Aorta (tissue), 5 donors: ENCODE measurements at places on chromosomes 11 and 22.
A peak's percentile ranks its signal among the peaks of the same experiment; 100 is the strongest.

DNA sequence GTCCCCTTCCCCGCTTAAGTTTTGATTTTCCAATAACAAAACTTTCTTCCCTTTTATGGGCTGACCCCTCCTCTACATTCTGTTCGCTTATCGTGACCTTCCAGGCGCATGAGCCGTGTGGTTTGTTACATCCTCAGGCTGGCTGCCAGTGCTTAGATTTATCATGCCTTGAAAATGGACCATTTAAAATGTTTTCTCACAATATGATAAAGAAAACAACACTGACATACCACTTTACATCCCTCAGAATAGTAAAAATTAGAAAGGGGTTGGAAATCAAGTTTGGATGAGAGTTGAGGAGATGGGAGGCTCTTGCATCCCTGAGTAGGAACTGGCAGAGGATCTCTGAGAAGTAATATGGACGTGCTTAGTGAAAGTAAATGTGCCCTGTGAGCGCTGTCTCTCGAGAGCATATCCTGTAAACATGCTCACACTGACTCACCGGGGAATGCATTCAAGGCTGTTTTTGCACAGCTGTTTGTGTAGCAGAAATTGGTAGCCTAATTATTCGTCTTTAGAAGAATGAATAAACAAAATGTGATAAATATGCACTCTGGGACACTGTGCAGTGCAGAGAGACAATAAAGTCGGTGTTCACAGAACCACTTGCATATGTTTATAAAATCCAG is 17.1 kb upstream of the TOLLIP start:
- H3K4me3 ChIP-seq, result no peak overlapping the region
- H3K27me3 ChIP-seq, result no peaks in the 10 kb centered on the region
- no peaks in the 10 kb centered on the region for H3K4me1 ChIP-seq
- H3K27ac ChIP-seq, result no peak overlapping the region

DNA sequence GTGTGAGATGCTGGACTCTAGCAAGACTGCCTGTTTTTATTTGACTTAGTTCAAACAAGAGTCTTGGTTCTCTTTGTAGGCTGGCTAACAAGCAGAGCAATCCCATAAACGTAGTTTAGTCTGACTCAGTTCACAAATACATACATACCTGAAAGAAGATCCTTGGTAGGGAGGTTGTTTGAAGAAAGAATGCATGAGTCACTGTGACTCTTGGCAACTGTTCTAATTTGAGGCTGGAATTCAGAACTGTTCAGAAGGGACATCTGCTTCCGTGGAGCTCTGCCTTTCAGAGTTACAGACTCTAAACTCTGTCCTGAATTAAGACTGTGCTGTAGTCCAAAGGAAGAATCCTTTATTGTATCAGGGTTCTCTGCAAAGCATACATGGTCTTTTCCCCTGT is 32.2 kb downstream of the C2CD3 start:
- DNase-seq, result no peak
- H3K36me3 ChIP-seq, result no peaks in the 10 kb centered on the region
- H3K4me3 ChIP-seq, result no peak overlapping the region
- H3K27me3 ChIP-seq, result no peaks in the 10 kb centered on the region
- no peaks in the 10 kb centered on the region for H3K4me1 ChIP-seq

GRCh38 chr11:109970516-109971183 is 122.5 kb upstream of the ZC3H12C start:
- no peaks in the 10 kb centered on the region for H3K36me3 ChIP-seq
- no peak overlapping the region for H3K4me3 ChIP-seq
- no peak for DNase-seq
- H3K4me1 ChIP-seq, result no peaks in the 10 kb centered on the region

- H3K4me3 ChIP-seq, result no peak overlapping the region
- DNase-seq, result no peak
- H3K27me3 ChIP-seq, result no peaks in the 10 kb centered on the region
- H3K27ac ChIP-seq, result no peak overlapping the region
- no peaks in the 10 kb centered on the region for H3K36me3 ChIP-seq
These were observed 25.0 kb upstream of the PRSS23 start for GRCh38 chr11:86775361-86775760.

DNA sequence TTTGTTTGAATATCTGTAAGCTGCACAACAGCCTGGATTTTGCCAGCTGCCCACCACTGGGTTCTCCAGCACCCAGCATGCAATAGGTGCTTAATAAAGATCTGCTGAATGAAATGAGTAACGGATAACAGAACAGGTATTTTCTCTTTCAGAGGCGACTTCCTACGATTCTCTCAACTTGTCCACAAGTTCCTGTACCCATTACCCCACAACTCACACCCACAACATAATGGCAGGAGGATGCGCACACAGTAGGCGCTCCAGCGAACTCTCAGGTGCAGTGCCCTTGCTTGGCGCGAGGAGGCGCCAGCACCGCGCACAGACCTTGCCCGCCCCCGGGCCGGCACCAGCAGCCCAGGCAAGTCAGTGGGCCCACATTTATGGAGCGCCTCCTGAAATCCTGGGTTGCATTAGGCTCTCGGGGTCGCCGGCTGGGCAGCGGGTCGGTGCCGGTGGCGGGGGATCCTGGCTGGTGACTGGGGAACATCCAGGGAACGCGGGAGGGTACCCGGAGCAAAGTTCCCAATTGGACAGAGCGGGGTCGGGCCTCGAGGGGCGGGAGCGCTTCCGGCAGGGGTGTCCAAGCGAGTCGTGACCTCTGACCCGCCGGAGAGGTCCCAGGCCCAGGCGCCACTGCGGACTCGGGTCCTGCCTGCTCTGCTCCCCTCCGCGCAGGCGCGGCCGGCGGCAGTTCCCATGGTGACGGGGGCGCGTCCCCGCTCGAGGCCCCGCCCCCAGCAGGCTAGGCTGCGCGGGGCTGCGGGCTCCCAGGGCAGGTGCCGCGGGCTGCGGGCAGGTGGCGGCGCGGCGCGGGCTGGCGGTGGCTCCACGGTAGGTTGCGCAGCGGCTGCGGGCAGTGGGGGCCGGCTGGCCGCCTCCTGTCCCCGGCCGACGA is at the start of gene KIAA1671:
TSS of gene KIAA1671 (plus strand) at position 775 of the 895 bp plus-strand sequence. CDS start 75,284 bp downstream, outside the sequence.
- H3K36me3 ChIP-seq, result no peaks in the 10 kb centered on the region
- peak; percentile 88 for DNase-seq
- H3K27ac ChIP-seq, result no peak within 1 kb of the TSS
- no peaks in the 10 kb centered on the region for H3K27me3 ChIP-seq
- peak within 1 kb of the TSS; percentile 65 for H3K4me3 ChIP-seq
- H3K4me1 ChIP-seq, result no peaks in the 10 kb centered on the region

- no peaks in the 10 kb centered on the region for H3K4me1 ChIP-seq
These were observed 934.2 kb downstream of the BRD1 start for GRCh38 chr22:48893288-48894063.
